ENCODE measurements at places on chromosomes 16 and 17. TPM values are rescaled to one million over a fixed set of nuclear protein-coding genes. Genes with fewer than 3 reads are reported as not detected.

The XYLT1 gene
- total RNA-seq, result 11.8 TPM

The CRYM gene
- total RNA-seq, result 4.1 TPM

The IL32 gene
- 5.5 TPM for total RNA-seq

The CDK5R1 gene
- 4.8 TPM for total RNA-seq

The ABCC12 gene
- not detected for total RNA-seq

The ARHGDIG gene
- 4.8 TPM for total RNA-seq

The SMTNL2 gene
- 68.2 TPM for total RNA-seq

DNA sequence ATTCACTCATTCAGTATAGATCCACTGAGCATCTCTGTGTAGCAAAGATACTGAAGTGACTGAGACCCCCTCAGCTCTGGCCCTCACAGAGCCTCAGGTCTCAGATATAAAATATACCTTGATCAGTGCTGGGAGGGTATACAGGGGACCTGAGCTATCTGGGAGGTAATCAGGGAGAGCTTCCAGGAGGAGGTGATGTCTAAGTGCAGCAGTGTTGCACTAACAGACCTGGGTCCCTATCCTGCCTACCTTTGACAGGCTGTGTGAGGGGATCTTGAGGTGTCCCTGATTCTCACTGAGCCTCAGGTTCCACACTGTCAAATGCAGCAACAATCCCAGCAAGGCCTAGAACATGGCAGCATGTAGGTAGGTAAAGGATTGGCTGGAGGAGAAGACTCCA, 6.5 kb upstream of the ALKBH5 start:
- no peak for DNase-seq
- peaks cover 13% of the 10 kb centered on the region for H3K4me1 ChIP-seq
- no peak overlapping the region for H3K4me3 ChIP-seq
- H3K27ac ChIP-seq, result no peak overlapping the region
- no peaks in the 10 kb centered on the region for H3K36me3 ChIP-seq

GRCh38 chr17:65194670-65195334, 57.6 kb downstream of the RGS9 start:
- no peaks in the 10 kb centered on the region for H3K27me3 ChIP-seq
- H3K4me1 ChIP-seq, result peaks cover 3% of the 10 kb centered on the region
- DNase-seq, result no peak
- no peak overlapping the region for H3K27ac ChIP-seq

DNA sequence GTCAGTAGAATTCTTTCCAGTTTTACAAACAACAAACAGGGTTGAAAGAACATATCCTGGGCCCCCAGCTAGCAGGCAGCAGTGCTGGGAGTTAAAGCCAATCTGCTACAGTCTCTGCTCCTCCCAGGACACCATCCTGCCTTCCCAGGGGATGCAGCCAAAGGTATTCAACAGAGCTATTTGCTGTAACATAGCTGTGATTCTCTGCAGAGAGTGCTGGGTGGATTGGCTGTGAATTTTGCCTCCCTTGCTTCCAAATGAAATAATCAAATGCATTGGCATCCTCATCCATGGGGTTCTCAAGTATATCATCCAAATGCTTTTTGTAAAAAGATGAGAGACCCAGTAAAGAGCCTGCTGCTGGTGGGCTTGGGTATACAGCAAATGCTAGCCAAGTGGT, 124.3 kb downstream of the NPIPB5 start:
- H3K27ac ChIP-seq, result no peak overlapping the region
- H3K36me3 ChIP-seq, result no peaks in the 10 kb centered on the region
- H3K4me3 ChIP-seq, result no peak overlapping the region
- H3K4me1 ChIP-seq, result no peaks in the 10 kb centered on the region
- no peak for DNase-seq

DNA sequence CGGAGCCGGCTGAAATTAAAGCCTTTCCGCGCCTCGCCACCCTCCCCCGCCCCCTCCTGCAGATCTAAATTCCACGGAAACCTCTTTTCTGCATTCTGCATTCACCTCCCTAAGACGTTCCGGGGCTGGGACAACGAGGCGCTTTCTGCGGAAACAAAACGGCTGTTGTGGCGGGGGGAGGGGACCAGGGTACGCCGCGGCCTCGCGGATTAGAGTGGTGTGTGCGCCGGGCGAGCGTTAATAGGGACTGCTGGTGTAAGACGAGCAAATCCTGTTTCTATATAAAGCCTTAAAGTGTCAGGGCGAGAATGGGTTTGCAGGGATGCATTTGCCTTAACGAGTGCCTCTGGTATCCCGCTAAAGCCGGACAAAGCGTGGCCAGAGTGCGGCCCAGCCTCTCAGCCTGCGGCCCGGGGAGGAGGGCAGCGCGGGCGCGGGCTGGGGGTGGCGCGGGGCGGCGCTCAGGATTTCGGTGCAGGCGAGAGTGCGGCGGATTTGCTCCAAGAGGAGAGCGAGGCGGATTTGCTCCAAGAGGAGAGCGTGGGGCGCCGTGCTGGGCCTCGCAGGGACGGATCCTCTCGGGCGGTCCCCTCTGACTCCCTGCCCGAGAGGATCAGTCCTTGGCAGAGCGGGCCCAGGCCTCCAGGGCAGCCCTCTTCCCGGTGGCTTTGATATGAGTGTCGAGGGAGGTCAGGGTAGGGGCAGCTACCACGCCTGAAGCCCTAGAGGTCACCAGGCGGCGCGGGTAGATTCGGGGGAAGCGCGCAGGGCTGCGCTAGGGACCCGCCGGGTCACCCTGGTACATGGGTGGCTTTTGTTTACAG, 5.1 kb downstream of the BAHCC1 start:
- peaks cover 64% of the 10 kb centered on the region for H3K4me1 ChIP-seq
- no peaks in the 10 kb centered on the region for H3K27me3 ChIP-seq
- H3K36me3 ChIP-seq, result no peaks in the 10 kb centered on the region

DNA sequence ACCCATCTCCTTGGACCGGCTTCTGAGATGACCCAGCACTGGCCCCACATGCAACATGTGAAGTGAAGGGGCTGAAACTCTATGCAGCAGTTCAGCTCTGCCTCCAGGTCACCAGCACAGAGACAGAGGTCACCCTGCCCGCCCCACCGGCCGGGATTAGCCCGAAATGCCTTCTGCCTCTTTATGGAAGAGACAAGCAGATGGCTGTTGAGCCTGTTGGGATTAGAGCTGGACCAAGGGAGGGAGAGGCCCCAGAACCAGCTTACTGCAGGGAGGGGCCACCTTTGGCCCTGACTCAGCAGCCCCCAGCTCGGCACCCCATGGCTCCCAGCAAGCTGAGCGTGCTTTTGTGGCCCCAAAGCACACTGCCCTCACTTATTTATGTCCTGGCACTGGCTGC, 5.7 kb downstream of the AIPL1 start:
- H3K4me1 ChIP-seq, result no peaks in the 10 kb centered on the region
- no peaks in the 10 kb centered on the region for H3K36me3 ChIP-seq
- H3K27ac ChIP-seq, result no peak overlapping the region
- no peak overlapping the region for H3K4me3 ChIP-seq

DNA sequence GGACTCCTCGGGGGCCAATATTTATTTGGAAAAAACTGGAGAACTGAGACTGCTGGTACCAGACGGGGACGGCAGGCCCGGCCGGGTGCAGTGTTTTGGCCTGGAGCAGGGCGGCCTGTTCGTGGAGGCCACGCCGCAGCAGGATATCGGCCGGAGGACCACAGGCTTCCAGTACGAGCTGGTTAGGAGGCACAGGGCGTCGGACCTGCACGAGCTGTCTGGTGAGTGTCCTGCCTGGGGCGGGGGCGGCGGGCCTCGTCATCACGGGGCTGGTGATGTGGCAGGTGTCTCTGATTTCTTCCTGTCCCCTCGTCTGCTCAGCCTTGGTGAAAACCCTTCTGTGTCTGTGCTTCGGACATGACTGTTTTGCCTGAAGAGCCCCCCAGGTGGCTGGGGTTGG, 5.7 kb downstream of the METRNL start:
- H3K27ac ChIP-seq, result peak overlapping the region; percentile 99
- no peaks in the 10 kb centered on the region for H3K27me3 ChIP-seq
- H3K36me3 ChIP-seq, result peaks cover 2% of the 10 kb centered on the region
- no peak for DNase-seq
- peaks cover 70% of the 10 kb centered on the region for H3K4me1 ChIP-seq

DNA sequence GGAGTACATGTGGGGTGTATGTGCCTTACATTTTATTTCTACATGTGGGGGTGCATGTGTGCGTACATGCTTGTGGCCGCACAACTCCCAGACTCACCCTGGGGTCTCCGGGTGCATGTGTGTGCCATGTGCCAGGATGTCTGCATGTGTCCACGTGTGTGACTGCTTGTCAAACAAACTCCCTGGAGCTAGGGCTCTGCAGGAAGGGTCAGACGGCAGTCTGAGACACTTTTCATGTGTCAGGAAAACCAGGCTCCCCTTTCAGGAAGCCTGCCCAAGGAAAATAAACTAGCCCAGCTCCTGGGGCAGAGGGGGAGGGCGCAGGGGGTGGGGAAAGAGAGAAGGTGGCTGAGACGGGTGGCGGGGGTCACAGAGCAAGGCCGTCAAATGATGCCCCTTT, 44.7 kb downstream of the FZD2 start:
- no peak overlapping the region for H3K4me3 ChIP-seq
- H3K27me3 ChIP-seq, result no peaks in the 10 kb centered on the region
- H3K4me1 ChIP-seq, result peaks cover 54% of the 10 kb centered on the region
- DNase-seq, result no peak
- H3K27ac ChIP-seq, result peak overlapping the region; percentile 17

DNA sequence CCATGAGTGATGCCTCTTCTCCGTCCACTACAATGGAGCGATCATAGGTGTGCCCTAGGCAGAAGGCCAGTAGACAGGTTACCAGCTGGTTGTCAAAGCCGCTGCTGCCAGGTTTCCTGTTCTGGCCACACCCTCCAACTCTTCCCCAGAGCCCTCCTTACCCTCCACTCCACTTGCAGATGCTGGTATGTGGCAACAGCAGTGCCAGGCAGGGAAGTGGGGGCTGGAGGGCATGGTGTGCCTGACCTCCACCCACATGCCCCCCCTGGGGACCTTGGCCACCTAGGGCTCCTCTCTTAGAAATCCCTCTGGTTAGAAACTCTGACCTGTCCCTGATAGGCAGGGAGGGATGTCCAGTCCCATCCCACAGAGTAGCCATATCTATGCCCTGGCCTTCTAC, 1.5 kb downstream of the RRAD start:
- no peak for DNase-seq
- peaks cover 15% of the 10 kb centered on the region for H3K4me1 ChIP-seq
- H3K36me3 ChIP-seq, result no peaks in the 10 kb centered on the region
- H3K27ac ChIP-seq, result no peak overlapping the region
- peaks cover 87% of the 10 kb centered on the region for H3K27me3 ChIP-seq
- H3K4me3 ChIP-seq, result no peak overlapping the region

GRCh38 chr17:81371910-81372760, 23.1 kb upstream of the BAHCC1 start:
- no peak overlapping the region for H3K27ac ChIP-seq
- no peak for DNase-seq
- H3K4me3 ChIP-seq, result no peak overlapping the region
- peaks cover 6% of the 10 kb centered on the region for H3K4me1 ChIP-seq
- H3K36me3 ChIP-seq, result no peaks in the 10 kb centered on the region
- H3K27me3 ChIP-seq, result no peaks in the 10 kb centered on the region

GRCh38 chr16:50940275-50940854, 198.5 kb downstream of the CYLD start:
- DNase-seq, result no peak
- no peaks in the 10 kb centered on the region for H3K4me1 ChIP-seq
- peaks cover 9% of the 10 kb centered on the region for H3K27me3 ChIP-seq

- no peak for DNase-seq
- peak overlapping the region; percentile 64 for H3K27ac ChIP-seq
- no peaks in the 10 kb centered on the region for H3K36me3 ChIP-seq
- peaks cover 10% of the 10 kb centered on the region for H3K4me1 ChIP-seq
- H3K4me3 ChIP-seq, result no peak overlapping the region
Measured at GRCh38 chr17:17120294-17120693, 78.0 kb downstream of the MPRIP start.

- no peak overlapping the region for H3K4me3 ChIP-seq
- no peaks in the 10 kb centered on the region for H3K27me3 ChIP-seq
- no peak for DNase-seq
Measured at GRCh38 chr16:19132898-19133297, 19.1 kb downstream of the ITPRIPL2 start.

DNA sequence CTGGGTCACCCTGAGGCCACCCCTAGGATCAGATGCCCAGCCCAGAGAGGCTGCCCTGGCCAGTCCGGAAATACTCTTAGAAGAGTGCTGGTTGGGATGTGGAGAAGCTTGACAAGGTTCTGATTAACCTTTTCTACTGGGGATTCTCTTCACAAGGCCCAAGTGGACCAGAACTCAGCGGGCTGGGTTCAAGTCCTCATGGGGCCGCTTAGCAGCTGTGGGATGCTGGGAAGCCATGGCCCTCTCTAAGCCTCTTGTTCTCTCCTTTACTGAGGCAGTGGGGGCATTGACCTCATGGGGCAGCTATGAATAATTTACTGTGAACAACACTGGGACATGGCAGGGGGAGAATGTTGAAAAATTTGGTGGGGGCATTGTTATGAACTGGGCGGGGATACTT, 92.8 kb downstream of the CYLD start:
- H3K36me3 ChIP-seq, result no peaks in the 10 kb centered on the region
- H3K4me3 ChIP-seq, result no peak overlapping the region
- H3K27me3 ChIP-seq, result peaks cover 19% of the 10 kb centered on the region

- no peaks in the 10 kb centered on the region for H3K36me3 ChIP-seq
- no peak overlapping the region for H3K27ac ChIP-seq
- H3K4me1 ChIP-seq, result no peaks in the 10 kb centered on the region
- peaks cover 33% of the 10 kb centered on the region for H3K27me3 ChIP-seq
- no peak overlapping the region for H3K4me3 ChIP-seq
Measured at GRCh38 chr16:55115506-55115905, 184.8 kb downstream of the IRX5 start.

- no peaks in the 10 kb centered on the region for H3K36me3 ChIP-seq
- H3K4me3 ChIP-seq, result no peak overlapping the region
- no peaks in the 10 kb centered on the region for H3K27me3 ChIP-seq
- no peak overlapping the region for H3K27ac ChIP-seq
- peaks cover 8% of the 10 kb centered on the region for H3K4me1 ChIP-seq
Measured at GRCh38 chr17:67386965-67387551, 10.0 kb downstream of the PITPNC1 start.

DNA sequence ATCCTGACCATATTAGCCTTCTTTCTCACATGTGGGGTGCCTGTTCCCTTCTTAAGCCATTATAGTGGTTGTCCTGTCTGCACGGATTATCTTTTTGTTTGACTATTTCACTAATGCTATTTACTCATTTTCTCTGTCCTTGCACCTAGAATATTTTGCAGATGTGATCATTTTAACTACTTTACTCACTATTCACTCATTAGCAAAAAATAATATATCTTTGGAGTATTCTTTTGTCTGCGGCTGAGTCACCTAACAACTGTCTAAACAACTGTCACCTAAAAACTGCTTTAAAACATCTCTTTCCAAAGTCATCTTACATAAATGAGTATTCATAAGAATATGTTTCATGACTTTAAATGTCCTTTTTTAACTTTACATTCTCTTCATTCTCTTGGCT, 87.4 kb downstream of the KCNJ2 start:
- H3K27me3 ChIP-seq, result no peaks in the 10 kb centered on the region
- H3K36me3 ChIP-seq, result no peaks in the 10 kb centered on the region
- H3K4me3 ChIP-seq, result no peak overlapping the region
- H3K4me1 ChIP-seq, result peaks cover 8% of the 10 kb centered on the region
- no peak overlapping the region for H3K27ac ChIP-seq

- no peaks in the 10 kb centered on the region for H3K36me3 ChIP-seq
- DNase-seq, result no peak
- no peaks in the 10 kb centered on the region for H3K27me3 ChIP-seq
- H3K4me3 ChIP-seq, result peak overlapping the region; percentile 59
- H3K4me1 ChIP-seq, result peaks cover 12% of the 10 kb centered on the region
Measured at GRCh38 chr17:64411999-64412771, 21.5 kb upstream of the PECAM1 start.

Measured in mesothelial cell of epicardium (in vitro differentiated cells).